Fibroblast of mammary gland (primary cell): ENCODE measurements at places on chromosomes 3 and 15.

- DNase-seq = no peak
Observed at GRCh38 chr3:71406972-71407810, 176.3 kb downstream of the FOXP1 start.

GRCh38 chr3:32897981-32898623 is 53.3 kb upstream of the CCR4 start:
- DNase-seq = no peak

GRCh38 chr3:94028093-94028837 is at the start of gene STX19:
TSS of gene STX19 (minus strand) at chr3:94028597. CDS start at chr3:94015269, 13,328 bp downstream.
- DNase-seq = no peak

DNA sequence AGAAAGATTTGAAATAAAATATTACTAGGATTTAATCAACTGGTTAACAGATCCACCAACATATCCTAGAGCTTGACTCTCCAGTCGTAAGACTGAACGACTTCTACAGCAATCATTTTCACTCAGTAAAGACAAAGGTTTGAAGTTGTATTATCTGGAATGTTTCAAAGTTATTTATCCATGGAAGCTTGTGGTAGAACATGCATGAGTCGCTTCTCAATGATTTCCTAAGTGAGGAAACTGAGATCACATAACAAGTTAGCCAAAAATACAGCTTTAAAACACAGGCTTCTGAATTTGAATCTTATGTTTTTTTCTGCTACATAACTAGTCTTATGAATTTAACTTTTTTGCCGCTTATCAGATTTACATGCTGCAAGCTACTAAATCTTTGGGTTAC is 241.8 kb downstream of the FOXP1 start:
- peak; percentile 83 for DNase-seq

DNA sequence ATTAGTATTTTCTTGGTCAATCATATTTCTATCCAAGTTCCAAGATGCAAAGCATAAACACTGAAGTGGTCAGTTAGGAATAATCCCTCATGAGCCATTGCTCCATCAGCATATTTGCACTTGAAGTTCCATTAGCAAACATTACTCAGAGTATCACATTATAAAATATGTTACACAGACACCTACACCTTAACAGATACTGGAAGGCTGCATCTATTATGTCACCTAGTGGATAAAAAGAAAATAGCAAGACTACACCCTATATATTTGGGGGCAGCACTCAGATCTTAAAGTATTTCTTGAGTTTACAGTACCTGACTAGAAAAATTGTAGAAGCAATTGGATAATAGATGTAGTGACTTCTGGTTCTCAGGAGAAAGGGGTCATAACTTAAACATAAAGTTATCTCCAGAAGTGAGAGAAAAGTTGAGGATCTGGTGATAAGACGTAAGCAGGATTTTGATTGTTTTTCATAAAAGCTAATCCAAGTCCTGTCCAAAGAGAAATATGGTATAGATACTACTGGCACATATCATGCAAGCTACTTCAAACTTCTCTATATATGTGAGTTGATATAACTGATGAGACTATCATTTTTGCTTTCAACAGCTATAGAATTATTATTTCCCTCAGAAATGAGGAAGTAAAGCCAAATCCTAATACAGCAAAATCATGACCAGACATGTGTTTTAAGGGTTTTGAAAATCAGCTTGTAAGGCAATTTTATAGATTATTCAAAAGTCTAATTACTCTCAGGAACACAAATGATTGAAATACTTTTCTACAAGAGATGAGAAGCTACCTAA is 422.2 kb downstream of the GBE1 start:
- peak; percentile 13 for DNase-seq

DNA sequence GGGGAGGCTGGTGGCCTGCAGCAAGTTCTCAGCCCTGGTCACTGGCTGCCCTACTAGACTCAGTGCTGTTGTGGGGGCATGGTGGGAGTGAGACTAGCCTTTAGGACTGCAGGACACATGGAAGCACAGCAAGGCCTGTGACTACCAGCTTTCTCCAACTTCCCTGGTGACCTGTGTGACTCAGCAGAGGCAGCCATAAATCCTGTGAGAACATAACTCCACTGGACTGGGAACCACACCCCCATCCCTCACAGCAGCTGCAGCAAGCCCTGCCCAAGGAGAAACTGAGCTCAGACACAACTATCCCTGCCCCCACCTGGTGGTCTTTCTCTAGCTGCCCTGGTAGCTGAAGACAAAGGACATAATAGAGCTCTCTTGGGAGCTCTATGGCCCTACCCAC is 111.3 kb downstream of the DCLK3 start:
- DNase-seq = peak; percentile 77
